ENCODE measurements at places on chromosomes 11 and 22.

GRCh38 chr22:31439808-31440207 lies 40.4 kb downstream of the DRG1 start:
- no peak for DNase-seq

DNA sequence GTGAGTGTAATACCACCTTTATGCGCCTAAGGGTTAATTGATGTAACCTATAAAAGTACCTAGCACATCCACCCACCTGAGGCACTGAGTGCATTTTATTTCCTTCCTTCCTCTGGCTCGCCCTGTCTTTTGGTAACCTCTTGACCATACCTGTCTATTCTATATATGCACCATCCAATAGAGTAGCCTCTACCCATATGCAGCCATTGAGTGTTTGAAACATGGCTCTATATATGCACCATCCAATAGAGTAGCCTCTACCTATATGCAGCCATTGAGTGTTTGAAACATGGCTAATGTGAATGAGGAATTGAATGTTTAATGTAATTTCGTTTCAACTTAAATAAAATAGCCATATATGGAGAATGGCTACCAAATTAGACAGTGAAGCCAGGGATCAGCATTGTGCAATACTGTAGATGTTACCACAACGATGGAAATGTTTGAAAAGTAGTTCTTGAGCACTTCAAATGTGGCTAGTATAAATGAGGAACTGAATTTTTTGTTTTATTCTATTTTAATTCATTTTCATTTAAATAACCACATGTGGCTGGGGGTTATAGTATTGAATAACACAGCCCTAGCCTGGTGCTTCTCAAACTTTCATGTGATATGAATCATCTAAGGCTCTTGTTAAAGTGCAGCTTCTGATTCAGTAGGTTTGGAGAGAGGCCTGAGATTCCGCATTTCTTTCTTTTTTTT lies 33.8 kb downstream of the SLC35F2 start:
- peak; percentile 37 for DNase-seq

- DNase-seq: no peak
Measured at GRCh38 chr11:16818284-16818683, 79.8 kb downstream of the C11orf58 start.

DNA sequence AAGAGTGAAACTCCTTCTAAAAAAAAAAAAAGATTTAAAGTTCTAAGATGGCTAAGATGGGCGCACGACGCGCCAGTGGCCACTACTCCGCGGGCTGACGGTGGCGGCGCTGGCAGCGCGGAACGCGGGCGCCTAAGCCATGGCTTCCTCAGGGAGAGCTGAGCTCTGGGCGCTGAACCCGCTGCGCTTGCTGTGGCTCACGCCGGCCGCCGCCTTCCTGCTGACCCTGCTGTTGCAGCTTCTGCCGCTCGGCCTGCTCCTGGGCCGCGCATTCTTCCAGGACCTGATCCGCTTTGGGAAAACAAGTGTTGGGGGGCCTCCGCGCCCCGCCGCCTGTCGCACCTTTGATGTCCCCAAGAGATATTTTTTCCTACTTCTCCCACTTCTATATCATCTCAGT lies 19.5 kb downstream of the OOSP3 start:
- no peak for DNase-seq

GRCh38 chr11:113681711-113682413 lies 24.2 kb downstream of the TMPRSS5 start:
- no peak for DNase-seq

DNA sequence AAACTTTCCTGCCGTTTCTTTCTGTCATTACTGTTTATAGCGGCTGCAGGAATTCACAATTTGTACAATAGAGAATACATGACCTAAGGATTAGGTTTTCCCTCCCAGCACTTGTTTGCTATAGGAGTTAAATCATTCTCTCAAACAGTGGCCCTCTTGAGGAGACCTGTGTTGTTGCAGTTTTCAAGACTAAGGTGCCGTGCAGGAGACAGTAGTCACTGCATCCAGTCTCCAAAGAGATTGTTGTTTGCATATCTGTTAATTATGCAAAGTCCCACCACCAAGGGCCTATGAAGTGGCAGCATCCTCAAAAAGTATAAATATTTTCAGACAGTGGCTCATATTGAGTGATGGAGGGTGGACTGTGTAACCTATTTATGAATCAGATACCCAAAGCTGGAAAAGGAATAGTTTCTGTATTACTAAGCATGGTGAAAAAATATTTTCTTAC lies 2.3 kb downstream of the PRSS23 start:
- DNase-seq: no peak

GRCh38 chr11:45233804-45234170 lies 52.4 kb downstream of the SYT13 start:
- DNase-seq: no peak

DNA sequence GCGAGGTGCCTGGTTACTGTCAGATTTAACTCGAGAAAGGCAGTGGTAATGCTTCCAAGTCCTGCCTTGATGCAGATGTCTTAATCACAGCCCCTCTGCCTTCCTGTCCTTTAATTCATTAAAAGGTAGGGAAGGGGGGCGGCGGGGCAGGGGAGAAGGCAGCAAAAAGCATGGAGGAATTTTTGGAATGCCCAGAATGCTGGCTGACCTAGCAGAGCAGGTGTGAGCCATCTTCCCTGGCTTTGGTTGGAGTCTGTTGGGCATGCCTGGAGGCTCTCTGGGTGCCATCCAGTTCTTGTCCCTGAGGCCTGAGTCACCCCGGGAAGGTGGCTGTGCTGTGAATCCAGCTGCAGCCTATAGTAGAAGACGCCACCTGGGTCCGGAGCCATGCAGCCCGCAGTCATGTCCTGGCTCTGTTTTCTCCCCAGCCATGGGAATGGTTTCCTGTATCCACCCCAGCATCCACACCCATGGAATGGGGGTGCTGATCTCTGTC lies 15.6 kb downstream of the KIAA1671 start:
- DNase-seq: no peak

- DNase-seq: peak; percentile 66
Measured at GRCh38 chr11:1844221-1845094, 5.7 kb downstream of the TNNI2 start.

DNA sequence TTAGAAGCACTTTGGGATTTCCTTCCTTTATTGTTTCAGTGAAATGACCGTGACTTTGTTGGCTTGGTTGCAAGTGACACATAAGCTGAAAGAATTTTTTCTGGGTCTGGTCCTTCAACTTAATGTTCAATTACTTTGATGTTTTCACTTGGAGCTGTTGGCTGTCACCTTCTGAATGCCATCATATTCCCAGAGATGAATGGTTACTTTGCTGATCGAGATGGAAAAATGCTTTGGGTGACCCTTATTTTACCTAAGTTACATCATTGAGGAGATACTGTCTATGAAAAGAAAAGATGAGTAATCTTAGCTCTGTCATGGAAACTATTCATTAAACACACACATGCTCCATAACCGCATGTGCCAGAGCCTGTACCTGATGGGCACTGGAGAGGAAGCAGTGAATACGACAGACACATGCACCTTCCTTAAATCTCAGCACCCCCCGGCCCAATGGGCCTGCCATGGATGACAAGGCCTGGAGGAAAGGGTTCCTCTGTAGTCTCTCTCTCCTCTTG lies 76.9 kb downstream of the TENM4 start:
- no peak for DNase-seq

DNA sequence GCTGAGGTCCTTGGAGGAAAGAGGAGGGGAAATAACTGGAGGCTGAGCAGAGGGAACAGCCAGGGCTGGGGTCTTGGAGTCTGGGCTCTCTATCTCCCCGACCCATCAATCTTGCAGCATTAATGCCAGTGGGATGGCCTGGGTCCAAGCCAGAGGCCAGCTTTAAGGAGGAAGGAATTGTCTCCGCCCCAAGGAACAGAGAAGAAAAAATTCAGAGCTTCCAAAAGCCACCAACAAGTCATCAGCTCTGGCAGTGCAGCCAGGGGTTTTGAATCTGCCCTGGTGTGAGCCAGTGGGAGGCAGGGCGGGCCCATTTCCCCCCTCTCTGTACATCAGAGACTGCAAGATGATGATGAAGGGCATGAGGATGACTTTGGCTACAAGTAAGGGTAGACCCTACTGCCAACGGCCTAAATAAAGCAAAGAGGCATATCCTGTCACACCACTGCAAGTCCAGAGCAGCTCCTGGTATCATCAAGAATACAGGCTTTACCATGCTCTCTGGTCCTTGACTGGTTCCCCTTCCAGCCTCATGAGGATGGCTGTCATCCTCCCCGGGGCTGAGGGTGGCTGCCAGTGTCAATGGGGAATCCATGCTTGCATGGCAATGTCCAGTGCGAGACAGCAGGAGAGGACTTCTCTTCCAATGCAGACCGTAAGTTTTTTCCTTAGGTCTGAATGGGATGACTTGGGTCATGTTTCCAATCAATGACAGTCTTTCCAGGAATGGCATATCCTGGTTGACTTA lies 34.4 kb downstream of the LRRC32 start:
- no peak for DNase-seq

- DNase-seq: peak; percentile 84
Measured at GRCh38 chr11:60910281-60910687, 3.7 kb upstream of the TMEM109 start.

DNA sequence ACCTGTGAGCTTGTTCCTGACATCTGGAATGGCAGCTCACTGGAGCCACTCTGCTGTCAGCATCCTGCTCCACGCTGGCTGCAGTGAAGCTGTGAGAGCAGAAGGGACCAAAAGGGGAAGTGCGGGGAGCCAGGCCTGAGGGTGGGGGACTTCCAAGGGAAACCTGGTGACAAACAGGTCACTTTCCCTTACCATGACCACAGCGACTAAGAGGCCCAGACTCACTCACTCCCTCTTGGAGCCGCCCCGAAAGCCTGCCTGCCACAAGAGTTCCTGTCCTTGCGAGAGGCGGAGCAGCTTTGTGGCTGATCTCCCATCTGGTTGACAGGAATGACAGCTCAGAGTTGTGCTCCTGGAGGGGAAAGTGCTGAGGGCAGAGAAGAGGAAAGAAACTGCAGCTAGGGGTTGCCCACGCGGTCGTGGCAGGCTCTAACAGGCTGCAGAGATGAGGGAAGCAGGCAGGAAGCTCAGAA lies 183.8 kb upstream of the NTM start:
- peak; percentile 83 for DNase-seq

GRCh38 chr11:4636962-4637661 lies at the start of gene OR51D1:
Gene OR51D1, plus strand, starts transcription at chr11:4637477. Its CDS starts 2,314 bp downstream, at chr11:4639791.
- peak; percentile 75 for DNase-seq

DNA sequence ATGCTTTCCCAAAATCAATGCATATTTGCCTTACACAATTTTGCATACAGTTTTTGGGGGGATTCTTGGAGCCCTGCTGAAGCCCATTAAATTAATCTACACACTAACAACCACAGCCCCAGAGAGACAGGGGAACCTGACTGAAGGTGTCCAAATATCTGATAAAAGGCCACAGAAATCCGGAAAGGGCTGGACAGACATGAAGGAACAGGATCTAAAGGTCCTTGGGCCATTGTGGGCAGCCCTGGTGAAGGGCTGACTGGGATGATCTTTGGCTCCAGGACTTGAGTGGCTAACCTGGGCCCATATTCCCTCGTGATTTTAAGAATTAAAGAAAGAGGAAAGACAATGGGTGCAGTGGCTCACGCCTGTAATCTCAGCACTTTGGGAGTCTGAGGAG lies 6.8 kb upstream of the WDR74 start:
- DNase-seq: no peak

- no peak for DNase-seq
Measured at GRCh38 chr11:14773755-14774154, 118.3 kb downstream of the CYP2R1 start.

GRCh38 chr22:22935546-22936157 lies 48.0 kb downstream of the IGLL5 start:
- DNase-seq: peak; percentile 78

DNA sequence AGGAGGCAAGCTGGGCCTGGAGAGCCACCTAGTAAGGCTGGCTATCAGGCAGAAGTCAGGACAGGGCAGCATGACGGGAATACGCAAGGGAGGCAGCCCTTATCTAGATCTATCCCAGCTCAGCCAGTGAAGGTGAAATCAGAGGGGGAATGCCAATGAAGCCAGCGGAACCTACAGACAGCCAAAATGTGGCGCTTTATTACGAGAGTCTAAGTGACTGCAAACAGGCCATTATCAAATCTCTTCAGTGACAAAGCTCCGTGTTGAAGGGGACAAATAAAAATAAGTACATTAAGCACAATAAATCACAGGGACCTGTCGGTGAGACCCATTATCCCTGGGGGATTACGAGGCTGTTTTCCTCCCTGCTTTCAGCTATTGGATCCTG lies 22.8 kb downstream of the LARGE1 start:
- DNase-seq: no peak

GRCh38 chr11:30365793-30366517 lies 43.1 kb downstream of the ARL14EP start:
- no peak for DNase-seq

GRCh38 chr11:20008190-20008870 lies 151.9 kb downstream of the DBX1 start:
- DNase-seq: no peak

DNA sequence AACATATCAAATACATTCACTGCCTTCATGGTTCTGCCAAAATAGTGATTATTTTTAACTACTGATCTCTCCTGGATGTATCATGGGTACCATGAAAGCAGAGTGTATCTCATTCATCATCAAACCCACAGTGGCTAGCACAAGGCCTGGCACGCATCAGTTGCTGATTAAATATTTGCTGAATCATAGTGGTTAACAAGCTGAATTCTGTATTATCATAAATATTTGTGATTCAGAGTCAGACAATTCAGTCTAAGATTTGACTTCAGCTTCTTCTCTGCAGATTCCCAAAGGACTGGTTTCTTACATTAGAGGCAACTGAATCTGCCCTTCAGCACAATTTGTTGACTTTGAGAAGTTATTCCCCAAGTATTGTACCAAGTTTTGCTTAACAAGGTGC lies 715.8 kb upstream of the LRRC4C start:
- DNase-seq: no peak

- no peak for DNase-seq
Measured at GRCh38 chr11:94751786-94752185, 16.4 kb upstream of the AMOTL1 start.

DNA sequence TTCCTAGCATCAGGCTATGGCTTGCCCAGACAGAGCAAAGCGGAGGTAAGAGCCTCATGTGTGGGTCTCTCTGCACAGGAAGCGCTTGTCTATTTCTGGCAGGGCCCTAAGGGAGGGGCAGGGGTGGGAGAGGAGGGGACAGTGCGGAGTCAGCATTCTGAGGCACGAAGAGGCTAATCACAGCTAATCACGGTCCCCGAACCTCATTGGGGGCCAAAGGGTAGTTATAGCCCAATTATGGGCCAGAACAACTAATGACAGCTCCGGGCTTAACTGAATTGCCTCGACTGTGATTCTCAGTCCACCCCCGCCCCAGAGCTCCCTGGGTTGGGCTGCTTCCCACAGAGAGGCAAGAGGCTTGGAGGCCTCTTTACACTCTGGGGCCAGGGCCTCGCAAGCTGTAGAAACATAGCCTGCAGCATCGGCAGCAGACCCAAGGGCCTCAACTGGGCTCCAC lies 72.7 kb upstream of the PRDM11 start:
- no peak for DNase-seq
